ENCODE measurements at places on chromosomes 13 and 19.

DNA sequence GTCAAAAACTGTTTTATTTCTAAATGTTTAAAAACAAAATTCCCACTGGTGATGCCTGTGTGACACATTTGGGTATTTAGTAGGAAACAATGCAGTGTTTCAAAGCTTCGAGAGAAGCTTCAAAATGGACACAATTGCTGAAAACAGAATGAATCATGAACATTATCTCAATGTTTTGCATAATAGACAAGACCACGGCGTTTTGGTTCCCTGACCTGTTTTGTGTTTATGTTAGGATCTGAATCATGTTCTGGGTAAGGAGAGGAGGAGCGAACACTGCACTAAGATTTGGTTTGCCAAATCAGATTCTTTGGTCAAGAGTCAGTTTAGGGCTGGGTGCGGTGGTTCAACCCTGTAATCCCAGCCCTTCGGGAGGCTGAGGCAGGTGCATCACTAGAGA is 42.2 kb downstream of the IFT88 start:
- peak; percentile 96 for DNase-seq

- no peak for DNase-seq
These were observed 4.5 kb downstream of the PPP1R12C start for GRCh38 chr19:55112777-55113569.

DNA sequence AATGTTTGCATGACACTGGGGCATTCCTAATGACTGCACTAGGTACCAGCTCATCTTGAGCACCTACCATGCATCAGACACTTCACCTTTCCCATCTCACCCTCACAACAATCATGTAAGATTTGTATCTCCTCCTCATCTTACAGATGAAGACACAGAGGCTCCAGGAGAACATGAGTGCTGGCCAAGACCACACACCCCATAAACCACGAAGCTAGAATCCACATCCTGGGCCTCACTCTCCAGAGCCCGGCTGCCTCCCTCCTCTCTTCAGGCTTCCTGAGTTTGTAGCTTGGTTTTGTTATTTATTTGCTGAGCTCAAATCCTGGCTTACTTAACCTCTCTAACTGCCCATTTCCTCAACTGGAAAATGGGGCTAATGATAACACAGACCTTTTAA is 25.9 kb downstream of the FAM216B start:
- DNase-seq = peak; percentile 39

GRCh38 chr13:99071666-99072065 is 93.8 kb upstream of the DOCK9 start:
- DNase-seq = no peak

DNA sequence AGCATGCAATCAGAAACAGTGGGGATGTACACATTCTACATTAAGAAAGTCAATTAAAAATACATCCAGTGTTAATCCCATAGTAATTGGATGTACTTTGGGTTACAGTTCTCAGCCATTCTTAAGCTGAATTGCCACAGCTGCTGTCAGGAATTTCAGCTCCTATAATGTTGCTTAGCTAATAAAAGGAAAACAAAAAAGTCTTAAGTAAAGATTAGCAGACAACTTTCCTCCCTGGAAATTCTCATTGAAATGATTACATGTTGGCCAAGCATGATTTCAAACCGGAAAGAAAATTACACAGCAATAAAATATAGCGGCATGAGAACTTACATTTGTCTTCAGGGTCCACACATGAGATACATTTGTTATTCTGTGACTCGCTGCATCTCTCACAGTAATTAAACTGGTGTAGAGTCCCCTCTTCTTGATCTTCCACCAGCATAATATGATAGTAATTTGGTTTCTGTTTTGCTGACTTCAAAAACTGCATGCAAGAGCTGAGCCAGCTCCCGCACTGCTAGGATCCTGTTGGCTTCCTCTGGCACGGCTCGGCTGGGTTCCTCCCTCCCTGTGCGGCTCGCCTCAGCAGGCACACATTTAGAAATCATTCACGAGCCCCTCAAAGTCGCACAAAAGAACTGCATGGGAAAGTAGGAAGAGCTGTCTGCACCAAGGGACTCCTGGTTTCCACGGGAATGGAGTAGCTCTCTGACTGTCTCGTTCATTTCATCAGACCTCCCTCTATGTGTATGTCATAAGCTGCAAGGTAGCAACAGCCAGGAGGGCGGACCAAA is at the start of gene HTR2A:
TSS of gene HTR2A (minus strand) at position 713 of the 797 bp plus-strand sequence. CDS start 1,147 bp downstream, outside the sequence.
- DNase-seq = peak; percentile 17

- DNase-seq = no peak
These were observed 32.6 kb downstream of the SHISA2 start for GRCh38 chr13:26019251-26019650.

DNA sequence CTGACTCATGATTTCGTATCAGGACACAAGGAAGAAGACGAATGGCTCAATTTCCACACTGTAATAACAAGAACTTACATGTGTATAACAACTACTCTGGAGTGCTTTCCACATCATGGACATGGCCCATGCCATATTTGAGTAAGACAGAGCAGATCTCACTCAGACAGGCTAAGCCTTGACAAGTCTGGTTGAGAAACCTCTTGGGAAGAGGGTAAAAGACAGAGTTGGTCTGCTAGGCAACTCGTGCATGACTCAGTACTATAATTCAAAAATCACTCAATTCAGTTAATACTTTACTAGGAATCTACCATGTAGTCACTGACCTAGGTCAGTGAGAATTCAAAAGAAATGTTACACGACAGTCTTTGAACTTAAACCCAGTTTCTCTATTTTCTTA is 5.7 kb upstream of the THSD1 start:
- DNase-seq = peak; percentile 57

GRCh38 chr13:93108111-93108601 is 118.5 kb upstream of the GPC6 start:
- no peak for DNase-seq

GRCh38 chr19:29724102-29724641 is 9.1 kb upstream of the C19orf12 start:
- DNase-seq = no peak

DNA sequence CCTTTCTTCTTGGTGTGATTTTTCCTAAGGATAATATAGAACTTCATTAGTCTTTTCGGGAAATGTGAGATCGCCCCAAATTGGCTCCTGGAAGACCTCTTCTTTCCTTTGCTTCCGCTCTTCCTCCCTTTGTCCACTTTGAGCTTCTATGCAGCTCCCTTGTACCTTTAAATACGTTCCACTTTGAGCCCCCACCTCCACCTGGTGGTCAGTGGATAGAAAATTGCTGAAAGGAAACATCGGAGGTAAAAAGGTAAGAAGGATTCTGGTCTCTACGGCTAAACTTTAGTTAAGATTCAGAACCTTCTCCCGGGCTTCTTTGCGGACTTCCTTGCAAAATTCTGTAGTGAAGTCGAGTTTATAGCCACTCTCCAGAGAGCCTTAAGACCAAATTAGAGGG is 55.0 kb upstream of the TM9SF2 start:
- no peak for DNase-seq

- DNase-seq = no peak
These were observed 8.0 kb downstream of the MED26 start for GRCh38 chr19:16620018-16620417.

GRCh38 chr13:36675213-36675536 is 1.4 kb downstream of the SERTM1 start:
- DNase-seq = no peak

GRCh38 chr19:6271721-6272410 is 7.9 kb downstream of the MLLT1 start:
- no peak for DNase-seq

DNA sequence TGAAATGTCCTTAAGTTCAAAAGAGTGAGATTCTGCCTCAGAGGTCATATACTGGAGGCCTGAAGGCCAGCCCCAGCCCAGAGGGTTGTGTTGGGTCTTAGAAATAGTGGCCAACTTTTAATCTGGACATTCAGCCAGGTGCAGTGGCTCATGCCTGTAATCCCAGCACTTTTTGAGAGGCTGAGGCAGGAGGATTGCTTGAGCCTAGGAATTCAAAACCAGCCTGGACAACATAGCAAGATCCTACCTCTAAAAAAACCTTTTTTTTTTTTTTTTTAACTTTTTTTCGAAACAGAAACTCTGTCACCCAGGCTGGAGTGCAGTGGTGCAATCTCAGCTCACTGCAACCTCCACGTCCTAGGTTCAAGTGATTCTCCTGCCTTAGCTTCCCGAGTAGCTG is 15.5 kb downstream of the DPF1 start:
- DNase-seq = no peak

DNA sequence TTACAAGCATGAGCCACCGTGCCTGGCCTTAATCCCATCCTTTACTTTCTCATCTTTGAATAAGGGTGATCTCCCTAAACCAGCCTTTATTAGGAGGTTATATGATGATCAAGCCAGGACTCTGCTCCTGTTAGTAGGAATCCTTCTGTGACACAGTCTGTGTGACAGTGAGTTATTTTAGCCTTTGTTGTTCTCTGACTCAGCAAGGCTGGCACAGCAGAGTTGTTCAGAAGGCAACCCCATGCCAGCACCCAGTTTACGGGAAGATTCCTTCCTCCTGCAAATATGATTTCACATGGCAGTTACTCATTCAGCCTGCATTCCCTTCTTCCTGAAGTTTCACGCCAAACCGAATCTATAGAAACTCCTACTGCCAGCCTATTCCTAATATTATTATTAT is 10.5 kb upstream of the MIER2 start:
- DNase-seq = no peak

DNA sequence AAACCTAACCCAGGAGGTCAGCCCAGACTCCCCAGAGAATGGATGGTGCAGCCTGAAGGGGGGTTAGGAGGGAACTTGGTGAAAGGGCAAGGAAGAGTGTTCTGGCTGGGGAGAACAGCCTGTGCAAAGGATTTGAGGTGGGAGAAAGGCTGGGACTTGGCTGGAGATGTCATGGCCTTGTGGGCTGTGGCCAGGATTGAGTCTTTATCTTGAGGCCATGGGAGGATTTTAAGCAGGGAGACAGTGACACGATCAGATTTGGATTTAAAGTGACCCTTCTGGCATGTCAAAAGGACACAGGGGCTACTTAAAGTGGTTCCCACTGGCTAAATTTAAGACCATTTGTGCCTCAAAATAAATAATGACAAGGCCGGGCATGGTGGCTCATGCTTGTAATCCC is 29.7 kb downstream of the MAP4K1 start:
- no peak for DNase-seq

DNA sequence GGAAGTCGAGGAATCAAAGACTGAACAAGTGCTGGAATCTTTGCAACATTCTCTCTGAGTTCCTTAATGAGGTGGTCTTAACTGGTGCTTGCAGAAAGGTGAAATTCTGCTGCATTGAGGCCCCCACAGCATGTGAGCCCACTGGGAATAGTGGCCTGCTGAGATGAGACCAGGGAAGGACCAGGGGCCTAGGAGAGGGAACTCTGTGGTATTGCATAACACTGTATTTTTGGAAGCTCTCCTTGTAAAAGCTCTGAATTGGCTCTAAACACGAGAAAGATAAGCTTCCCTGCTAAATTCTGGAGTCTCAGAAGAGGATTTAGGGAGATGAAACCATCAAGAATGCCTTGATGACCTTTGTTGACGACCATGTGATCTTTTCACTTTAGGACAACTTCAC is 100.4 kb upstream of the TSC22D1 start:
- DNase-seq = no peak

- DNase-seq = no peak
These were observed 235.6 kb upstream of the SOX21 start for GRCh38 chr13:94947965-94948371.

DNA sequence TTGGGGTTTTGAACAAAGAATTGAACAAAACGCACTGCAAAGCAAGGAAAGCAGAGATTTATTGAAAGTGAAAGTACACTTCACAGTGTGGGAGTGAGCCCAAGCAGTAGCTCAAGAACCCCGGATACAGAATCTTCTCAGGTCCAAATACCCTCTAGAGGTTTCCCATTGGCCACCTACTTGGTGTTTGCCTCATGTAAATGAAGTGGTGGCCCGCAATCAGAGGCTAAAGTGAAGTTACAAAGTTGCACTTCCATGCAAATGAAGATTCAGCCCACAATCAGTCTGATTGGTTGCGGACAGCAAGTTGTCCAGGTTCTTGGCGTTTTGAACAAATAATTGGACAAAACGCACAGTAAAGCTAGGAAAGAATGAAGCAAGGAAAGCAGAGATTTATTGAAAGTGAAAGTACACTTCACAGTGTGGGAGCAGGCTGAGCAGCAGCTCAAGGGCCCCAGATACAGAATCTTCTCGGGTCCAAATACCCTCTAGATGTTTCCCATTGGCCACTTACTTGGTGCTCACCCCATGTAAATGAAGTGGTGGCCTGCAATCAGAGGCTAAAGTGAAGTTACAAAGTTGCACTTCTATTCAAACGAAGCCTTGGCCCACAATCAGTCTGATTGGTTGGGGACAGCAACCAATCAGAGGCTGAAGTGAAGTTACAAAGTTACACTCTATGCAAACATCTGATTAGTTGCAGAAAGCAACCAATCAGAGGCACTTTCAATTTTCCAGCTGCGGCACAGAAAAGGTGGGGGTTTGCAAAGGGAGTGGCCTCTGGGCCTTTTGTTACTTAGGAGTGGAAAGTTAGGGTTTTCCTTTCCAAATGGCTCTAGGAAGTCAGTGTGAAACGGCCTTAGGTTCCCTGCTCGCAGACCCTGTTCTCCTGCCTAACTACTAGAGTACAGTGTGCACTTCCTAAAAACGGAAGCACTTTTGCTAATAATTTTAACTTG is 4.8 kb upstream of the TM9SF2 start:
- DNase-seq = peak; percentile 50

DNA sequence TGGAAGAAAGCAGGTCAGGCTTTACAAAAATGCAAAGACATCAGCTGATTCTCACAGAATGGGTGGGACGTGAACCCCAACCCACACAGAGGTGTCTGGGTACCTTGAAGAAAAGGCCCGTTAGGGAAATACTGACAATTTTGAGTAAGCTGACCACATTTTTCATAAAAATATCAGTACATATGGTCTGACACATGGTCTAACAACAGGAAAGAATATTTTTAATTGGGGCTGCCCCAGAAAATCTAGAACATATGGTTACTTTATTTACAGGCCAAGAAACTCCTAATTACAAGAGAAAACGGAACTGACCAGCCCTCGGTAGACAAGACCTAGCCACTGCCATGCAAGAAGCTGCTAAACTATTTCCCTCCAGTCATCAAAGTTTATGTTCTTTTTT is 48.7 kb upstream of the ITM2B start:
- DNase-seq = no peak

- DNase-seq = no peak
These were observed 12.2 kb downstream of the CBARP start for GRCh38 chr19:1225440-1226226.

GRCh38 chr19:34118879-34119748 is 53.2 kb upstream of the LSM14A start:
- DNase-seq = no peak

DNA sequence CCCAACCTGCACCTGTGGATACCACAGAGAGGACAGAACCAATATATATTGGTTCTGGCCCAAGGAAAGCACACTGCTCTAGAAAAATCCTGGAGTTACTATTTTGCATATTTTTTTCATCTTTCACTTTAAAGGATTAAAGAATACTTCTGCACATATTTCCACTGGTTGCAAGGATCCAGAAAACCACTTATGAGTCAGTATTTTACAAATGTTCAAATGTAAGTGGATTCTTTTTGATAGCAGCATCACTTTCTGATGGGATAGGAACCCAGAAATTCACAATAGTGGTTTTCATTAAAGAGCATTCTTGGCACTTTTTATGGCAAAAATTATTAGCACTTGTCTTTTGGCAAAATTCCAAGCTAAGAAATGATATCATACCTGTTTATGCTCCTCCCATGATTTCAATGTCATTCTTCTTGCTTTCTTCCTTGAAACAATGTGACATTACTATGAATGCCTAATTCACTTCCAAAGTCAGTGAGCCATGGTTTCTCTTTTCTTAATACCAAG is 38.2 kb downstream of the MZT1 start:
- DNase-seq = no peak
